ENCODE measurements at places on chromosomes 5 and 9.

- DNase-seq: no peak
These were observed 923 bp downstream of the C5orf34 start for GRCh38 chr5:43514025-43514424.

GRCh38 chr5:34562791-34563190 is 93.3 kb upstream of the RAI14 start:
- no peak for DNase-seq

DNA sequence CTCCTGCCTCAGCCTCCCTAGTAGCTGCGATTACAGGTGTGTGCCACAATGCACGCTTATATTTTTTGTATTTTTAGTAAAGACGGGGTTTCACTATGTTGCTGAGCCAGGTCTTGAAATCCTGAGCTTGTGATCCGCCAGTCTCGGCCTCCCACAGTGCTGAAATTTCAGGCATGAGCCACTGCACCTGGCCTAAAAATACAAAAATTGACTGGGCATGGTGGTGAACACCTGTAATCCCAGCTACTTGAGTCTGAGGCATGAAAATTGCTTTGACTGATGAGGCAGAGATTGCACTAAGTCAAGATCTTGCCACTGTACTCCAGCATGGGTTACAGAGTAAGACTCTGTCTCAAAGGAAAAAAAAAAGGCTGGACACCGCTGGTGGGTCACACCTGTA is 13.1 kb upstream of the DYNC2I2 start:
- DNase-seq: no peak

DNA sequence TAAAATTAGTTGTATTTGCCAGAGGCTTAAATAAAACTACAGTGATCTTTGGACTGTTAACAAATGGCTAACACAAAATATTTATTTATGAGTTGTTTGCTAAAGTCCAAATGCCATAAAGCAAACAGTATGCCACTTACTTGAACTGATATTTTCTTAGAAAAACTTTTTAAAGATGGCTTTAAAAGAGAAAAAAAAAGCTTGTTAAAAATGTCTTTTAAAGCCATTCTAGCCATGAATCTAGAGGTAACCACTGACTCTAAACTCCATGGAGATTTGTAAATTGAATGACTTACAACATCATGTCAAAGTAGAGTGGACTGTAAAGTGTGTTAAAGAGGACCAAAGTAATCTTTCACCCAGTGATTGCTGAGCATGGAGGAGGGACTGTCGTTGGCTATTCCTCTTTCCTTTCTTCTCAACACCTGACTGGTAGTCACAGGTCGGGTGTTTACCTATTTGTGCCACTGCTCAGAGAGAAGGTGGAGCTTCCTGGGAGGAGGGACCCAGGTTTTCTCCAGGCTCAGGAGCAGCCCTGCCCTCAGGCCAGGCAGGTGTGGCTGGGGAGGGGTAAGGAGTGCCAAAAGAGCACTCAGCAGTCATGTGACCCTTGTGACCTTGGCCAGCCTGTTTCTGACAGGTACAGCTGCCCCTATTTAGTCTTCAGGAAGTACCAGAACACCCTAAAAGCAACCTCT is 69.1 kb upstream of the TJP2 start:
- no peak for DNase-seq

GRCh38 chr9:94018628-94019027 is 63.5 kb upstream of the BARX1 start:
- DNase-seq: no peak

- DNase-seq: no peak
These were observed 23.7 kb upstream of the UBAP2 start for GRCh38 chr9:34072410-34072809.

DNA sequence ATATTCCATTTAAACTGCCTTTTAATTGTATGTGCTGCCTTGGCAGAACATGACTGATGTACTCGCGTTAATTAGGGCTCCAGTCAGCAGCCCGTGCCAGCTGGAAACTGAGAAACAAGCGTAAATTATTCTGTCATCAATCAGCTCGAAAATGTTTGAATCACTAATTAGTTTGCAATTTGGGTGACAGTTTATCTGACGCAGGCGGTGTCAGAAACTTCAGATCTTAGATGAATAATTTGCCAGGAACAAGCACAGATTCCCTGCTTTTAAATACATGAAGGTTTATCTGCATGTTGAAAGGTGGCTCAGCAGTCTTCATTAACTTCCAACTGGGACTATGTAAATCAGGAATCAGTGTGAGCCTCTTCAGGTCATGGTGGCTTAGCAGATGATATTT is 176.0 kb upstream of the TLE4 start:
- DNase-seq: no peak

- no peak for DNase-seq
These were observed 17.5 kb upstream of the CNTLN start for GRCh38 chr9:17117372-17117771.

DNA sequence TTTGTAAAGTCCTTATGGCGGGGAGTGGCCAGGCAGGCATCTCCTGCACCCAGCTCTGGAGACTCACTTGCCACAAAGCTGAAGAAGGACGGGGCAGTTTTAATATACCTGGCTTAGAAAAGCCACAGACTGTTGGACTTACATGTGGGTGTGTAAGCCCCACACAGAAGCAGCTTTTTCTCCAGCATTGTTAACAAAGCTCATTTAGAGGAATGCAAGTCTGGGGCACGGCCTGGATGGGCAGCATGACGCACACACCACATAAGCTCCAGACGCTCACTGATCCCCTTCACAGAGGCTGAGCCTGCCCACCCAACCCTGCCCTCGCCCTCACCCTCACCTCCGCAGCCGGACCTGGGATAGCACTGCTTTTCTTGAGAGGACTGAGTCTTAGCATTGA is 58.0 kb upstream of the PDE8B start:
- no peak for DNase-seq

DNA sequence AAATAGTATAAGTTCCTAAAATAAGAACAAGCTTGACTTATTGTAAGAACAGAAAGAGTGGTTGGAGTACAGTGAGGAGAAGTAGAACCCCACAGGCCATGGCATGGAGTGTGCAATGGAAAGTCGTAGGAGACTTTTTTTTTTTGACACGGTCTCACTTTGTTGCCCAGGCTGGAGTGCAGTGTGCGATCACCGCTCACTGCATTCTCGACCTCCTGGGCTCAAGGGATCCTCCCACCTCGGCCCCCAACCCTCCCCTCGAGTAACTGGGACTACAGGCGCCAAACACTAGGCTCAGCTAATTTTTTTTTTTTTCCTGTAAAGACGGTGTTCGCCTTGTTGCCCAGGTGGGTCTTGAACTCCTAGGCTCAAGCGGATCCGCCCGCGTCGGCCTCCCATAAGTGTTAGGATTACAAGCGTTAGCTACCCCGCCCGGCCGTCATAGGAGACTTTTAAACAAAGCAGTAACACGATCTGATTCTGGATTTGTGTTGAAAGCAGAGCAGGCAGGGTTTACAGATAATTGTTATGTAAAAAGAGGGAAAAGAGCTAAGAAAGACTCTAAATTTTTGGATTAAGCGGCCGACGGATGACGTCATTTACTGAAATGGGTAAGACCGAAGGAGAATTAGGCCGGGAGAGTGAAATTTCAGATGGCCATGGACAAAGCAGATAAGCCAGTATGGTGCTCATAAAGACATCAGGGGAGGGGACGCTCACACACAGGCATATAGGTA is 752 bp downstream of the TSTD2 start:
- DNase-seq: no peak

DNA sequence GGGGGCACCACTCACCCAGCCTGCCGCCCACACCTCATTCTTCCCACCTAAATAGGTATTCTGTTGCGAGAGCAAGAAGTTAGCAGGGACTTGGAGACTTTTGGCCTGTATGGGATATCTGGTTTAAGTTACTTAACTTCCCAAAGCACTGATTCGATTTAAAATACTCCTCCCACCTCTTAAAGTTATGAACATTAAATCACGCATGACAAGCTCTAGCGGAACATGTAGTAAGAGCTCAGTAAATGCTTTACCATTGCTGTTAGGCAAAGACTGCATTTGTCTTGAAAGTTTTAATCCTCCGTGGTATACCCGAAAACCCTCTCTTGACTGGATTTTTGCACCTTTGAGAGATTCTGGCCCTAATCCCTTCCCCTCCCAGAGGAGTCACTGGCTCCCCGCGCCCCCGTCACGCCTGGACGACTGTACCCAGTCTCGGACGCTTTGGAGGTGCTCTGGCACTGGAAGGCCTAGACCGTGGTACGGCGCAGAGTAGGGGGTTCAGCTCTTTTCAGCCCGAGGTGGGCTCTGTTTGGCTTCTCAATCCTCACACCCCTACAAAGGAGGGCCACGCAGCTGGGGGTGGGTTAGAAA is 4.4 kb downstream of the GDNF start:
- no peak for DNase-seq

GRCh38 chr9:73680831-73681230 is 529.2 kb downstream of the ANXA1 start:
- no peak for DNase-seq

DNA sequence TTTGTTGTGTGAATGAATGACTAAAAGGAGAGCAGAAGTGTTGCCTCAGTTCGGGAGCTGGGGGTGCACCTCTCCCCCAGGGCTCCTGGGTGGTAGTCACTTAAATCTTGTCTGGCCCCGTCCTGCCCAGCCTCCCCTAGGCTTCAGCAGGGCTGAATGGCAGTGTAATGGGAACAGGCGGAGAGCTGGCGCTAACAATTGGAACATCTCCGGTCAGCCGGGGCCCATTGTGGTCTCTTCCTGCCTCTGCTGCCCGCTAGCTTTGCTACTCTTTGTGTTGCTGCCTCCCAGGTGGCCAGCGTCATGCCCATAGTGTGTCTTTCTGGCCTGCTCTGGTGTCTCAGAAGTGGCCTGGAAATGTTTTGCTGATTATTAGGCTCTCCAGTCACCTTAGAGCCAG is 62.3 kb downstream of the RGS3 start:
- DNase-seq: no peak

DNA sequence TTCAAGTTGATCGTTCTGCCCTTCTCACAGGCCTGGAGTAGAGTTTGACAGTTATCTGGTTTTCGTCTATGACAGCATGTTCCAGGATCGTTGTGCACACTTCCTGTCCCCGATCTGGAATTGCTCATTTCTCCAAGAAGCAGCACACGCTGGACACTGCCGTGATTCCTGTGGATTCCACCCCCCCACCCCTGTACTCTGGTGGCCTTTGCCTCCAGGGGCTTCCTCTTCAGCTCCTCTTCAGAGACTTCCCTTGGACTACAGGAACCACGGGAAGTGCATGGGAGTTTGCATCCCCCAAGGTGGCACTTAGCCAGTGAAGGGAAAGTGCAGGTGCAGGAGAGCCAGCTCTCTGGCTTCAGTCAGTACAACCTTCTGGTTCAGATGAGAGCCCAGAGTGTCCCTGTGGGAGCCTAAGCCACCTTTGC is 160.7 kb downstream of the CACNA1B start:
- no peak for DNase-seq

- DNase-seq: no peak
These were observed 72.3 kb downstream of the GNA14 start for GRCh38 chr9:77575785-77576184.

GRCh38 chr9:120780367-120780766 is 12.8 kb downstream of the FBXW2 start:
- DNase-seq: no peak

- DNase-seq: no peak
These were observed 51.2 kb upstream of the FSTL4 start for GRCh38 chr5:133663397-133664054.

DNA sequence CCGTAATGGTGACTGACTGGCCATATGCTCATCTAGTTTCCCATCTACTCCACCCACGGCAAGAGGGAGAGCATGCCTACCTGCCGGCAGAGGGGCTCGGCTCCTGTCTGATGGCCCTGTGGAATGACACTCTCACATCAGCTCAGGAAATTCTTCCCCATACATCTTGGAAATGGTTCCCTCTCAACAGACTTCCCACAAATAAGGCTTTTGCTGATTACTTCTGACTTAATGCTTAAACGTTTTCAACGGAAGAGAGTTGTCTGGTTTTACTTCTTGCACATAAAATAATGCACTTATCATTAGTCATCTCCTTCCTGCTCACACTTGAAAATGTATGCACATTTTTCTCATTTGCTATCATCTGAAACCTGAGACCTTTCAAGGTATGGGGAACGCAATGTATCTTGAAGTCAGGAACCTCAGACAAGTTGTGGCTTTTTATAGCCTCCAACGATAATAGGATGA is 129.5 kb downstream of the TTLL11 start:
- no peak for DNase-seq

DNA sequence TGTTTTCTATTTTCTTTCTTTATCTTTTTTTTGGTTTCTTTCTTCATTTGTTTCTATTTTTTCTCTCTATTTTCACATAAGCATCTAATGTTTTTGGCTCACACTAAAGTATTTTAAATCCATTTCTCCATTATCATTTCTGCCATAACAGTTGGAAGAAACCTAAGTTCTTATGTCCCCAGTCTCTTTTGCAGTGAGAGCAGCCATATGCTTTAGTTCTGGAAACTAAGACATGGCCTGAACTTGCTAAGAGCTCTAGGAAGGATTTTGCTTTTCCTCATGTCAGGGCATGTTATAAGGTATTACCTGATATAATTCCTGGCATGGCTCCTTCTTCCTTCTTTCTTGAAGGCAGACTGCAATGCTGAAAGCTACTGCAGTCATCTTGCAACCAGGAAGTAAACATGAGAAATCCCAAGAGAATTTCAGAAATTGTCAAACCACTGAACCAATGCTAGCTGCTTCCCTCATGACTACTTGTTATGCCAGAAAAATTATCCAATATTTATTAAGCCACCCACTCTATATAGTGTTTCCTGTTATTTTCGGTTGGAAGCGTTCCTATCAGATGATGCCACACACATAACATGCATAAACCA is 171.1 kb downstream of the TAF11L14 start:
- no peak for DNase-seq

- no peak for DNase-seq
These were observed 42.5 kb downstream of the GNA14 start for GRCh38 chr9:77605449-77606220.

- no peak for DNase-seq
These were observed 164.2 kb downstream of the PDE4D start for GRCh38 chr5:59729357-59729756.

DNA sequence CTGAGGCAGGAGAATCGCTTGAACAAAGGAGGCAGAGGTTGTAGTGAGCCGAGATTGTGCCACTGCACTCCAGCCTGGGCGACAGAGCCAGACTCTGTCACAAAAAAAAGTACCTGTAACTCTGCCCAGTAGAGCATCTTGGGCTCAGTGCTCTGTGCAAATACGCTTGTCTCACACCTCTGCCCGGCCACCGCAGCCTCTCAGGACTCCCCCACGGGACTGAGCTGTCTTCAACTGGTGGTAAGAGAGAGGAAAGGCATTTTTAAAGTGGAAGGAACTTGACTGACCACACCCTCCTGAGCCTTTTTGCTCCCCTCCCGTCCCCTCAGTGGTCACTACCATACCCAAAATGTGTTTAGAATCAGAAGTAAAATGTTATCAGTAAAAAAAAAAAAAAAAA is 174.3 kb upstream of the PIK3R1 start:
- no peak for DNase-seq

GRCh38 chr5:95152535-95152934 is 132.4 kb downstream of the MCTP1 start:
- no peak for DNase-seq

- no peak for DNase-seq
These were observed 275.2 kb downstream of the CWC27 start for GRCh38 chr5:65043843-65044359.
